ENCODE measurements at places on chromosomes 2 and 18. TPM values are rescaled to one million over a fixed set of nuclear protein-coding genes. Genes with fewer than 3 reads are reported as not detected.

- DNase-seq: no peak
Measured at GRCh38 chr2:18585526-18585925, 3.8 kb downstream of the NT5C1B start.

GRCh38 chr2:44479127-44479887, 117.6 kb downstream of the CAMKMT start:
- DNase-seq: peak; percentile 83

DNA sequence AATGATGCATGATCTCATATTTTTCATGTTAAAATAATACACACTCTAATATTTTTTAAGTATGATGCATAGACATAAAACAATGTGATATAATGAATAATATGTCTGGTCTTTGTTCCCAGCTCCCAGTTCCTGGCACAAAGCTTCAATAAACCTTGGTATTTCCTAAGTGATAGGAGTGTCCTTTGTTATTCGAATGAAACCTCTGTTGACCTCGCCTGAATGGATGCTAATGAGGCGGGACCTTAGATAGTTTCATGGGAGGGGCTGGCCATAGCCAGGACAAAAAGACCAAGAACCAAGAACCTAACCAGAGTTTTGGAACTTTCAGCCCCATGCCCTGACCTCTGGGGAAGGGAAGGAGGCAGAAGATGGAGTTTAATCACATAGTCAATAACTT, 257.7 kb upstream of the COPS8 start:
- DNase-seq: no peak

C2orf92 gene
- total RNA-seq: 8.6 TPM

GRCh38 chr2:217740178-217740577, 262.6 kb downstream of the TNS1 start:
- no peak for DNase-seq

DNA sequence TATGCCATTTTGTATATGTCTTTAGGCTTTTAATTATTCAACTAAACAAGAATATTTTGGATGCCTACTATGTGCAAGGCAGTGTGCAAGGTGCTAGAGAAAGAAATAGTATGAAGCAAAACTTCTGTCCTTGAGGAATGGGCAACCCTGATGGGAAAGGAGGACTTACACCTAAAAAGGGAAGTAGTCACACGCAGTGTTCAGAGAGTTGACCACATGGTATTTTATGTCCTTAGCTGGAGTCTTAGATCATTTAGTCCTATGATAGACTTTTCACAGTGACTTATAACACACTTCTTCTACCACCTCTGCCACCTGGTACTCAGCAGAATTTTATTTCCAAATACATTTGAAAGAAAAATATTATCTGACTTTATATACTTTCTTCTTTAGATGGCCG, 291.6 kb downstream of the PLCL1 start:
- DNase-seq: no peak

RABL2A gene
- total RNA-seq: 14.4 TPM

- peak; percentile 48 for DNase-seq
Measured at GRCh38 chr2:144914622-144915318, 394.9 kb upstream of the ZEB2 start.

DNA sequence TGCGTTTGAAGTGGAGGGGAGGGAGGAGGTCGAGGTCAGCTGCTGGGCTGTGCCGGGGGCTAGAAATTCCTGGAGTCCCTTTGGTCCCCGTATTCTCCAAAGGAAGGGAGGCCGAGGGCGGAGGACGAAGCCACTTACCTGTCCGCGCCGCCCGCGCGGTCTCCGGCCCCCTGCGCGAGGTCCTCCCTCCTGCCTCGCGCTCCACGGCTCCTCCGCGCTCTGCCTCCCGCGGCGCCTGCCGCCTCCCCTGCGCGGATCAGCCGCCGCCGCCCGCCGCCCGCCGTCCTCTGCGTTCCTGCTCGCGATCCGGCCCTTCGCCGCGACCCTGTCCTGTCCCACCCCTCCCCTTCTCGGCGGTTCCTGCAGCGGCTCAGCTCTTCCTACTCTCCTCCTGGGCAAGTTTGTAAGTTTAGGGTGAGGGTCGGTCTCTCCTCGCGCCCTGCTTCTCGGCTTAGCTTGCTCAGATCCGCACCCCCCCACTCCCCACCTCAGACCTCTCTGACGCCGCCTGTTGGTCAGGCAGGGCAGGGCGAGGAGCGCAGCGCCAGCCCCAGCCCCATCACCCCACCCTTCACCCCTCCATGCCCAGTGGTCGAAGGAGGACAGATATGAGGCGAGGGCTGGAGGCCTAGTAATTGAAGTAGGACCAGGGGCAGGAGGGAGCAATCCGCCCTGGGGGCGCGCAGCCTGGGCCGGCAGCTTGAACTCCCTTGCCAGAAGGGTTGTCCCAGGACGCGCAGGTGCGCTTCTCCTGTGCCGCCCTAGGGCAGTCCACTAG, 9.7 kb upstream of the SKOR2 start:
- DNase-seq: no peak

DNA sequence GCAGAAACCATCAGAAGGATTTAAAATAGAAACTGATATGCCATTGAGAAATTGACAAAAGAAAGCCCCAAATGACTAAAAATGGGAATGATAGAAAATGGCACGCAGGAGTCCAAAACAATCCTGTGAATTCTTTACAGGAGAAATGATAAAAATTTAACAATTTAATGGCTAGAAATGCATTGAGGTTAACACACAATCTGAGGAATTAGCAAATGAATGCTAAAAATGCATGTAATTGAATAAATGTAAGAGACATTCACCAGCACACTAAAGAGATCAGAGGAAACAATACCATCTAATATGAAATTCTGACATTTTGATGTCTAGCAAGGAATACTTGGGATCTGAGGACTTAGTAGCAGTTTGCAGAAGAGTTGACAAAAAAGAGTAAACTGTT, 37.0 kb downstream of the MARCHF4 start:
- no peak for DNase-seq

TEX44 gene
- not detected for total RNA-seq

DNA sequence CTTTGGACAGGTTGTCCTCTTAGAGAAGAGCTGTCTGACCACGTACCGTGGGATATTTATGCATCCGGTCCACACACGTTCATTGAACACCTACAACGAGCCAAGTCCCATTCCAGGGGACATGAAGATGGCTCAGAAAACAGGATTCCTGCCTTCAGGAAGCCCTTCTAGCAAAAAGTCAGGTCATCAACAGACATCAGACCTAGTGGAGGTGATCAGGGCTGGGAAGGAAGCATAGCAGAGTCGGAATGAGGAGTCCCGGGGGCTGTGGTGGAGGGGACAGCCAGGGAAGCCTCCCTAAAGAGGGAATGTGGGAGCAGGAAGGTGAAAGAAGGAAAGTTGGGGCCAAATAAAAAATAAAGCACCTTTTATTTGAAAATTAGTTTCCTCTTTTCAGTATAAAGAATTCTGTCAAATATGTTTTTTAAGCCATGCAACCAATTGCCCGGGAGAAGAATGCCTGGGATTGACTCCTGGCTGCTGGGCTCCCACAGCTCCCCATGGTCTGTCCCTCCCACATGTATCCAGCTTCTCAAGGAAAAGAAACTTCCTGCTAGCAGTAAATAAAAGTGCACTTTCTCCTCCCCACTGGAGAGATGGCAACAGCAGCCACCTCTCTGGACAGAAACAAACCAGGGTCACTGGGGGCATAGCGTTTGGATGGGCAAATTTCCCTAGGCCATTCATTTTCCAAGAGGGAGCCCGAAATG, 144.8 kb downstream of the SMAD7 start:
- no peak for DNase-seq

PPP1R1C gene
- 4.8 TPM for total RNA-seq

GRCh38 chr2:23078784-23079434, 306.1 kb upstream of the KLHL29 start:
- DNase-seq: no peak

- no peak for DNase-seq
Measured at GRCh38 chr2:108553209-108553919, 19.1 kb downstream of the LIMS1 start.

PRSS56 gene
- total RNA-seq: not detected

GRCh38 chr2:27887830-27888229, 2.4 kb downstream of the RBKS start:
- no peak for DNase-seq

MAL gene
- total RNA-seq: not detected

PLEK gene
- total RNA-seq: not detected

DNA sequence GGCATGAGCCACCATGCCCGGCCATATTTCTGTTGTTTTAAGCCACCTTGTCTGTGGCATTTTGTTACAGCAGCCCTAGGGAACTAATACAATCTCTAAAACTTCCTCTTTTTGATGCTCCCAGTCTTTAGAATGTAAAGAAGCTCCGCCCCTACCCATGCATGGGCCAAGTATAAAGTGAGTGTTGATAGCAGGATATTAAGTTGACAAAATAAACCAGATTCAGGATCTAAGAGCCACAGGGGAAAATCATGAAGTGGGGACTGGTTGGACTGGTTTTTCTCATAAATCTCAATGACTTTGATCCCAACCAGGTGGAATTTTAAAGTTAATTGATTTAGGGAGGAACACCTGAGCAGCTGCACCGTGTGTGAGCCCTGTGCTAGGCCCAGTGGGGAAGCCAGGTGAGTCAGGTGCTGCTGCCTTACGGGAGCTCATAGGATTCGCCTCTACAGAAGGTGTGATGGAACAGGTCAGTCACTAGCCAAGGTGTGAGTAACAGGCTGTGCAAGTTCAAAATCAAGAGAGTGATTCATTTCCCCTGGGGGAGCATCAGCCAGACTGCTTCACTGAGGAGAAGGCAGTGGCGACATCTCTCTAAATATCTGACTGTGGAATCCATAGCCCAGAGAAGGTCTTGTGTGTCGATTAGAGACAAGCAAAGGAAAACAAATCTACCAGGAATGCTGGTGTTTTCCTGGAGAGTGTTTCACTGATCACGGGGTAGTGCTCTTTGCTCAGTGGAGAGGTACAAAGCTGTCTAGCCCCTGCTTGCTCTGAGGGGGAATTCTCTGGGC, 63.0 kb upstream of the MSH2 start:
- DNase-seq: peak; percentile 88

DNA sequence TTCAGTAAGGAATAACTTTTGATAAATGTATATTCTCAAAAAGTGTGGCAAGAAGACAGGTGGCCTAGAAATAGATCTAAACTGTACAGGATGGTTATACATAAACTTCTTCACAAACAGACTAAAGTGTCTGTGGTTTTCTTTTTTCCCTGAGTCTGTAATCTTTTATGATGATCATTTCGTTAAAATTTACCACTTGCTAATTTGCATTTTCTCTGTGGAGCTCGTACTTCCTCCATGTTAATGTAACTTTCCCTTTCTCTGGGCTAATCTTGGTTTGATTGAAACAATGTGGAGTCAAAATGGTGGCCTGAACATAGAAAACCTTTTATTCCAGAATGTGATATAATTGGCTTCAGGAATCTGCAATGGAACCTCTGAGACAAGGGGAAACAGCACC, 166.2 kb downstream of the FTCDNL1 start:
- no peak for DNase-seq
